ENCODE measurements at places on chromosomes 4 and X.

GRCh38 chrX:121649417-121649816 is 602.0 kb downstream of the GLUD2 start:
- no peak for DNase-seq

- no peak for DNase-seq
These were observed 13.1 kb upstream of the FAM13A start for GRCh38 chr4:89070041-89070440.

- DNase-seq: no peak
These were observed 964.9 kb upstream of the GRIA3 start for GRCh38 chrX:122219226-122219625.

DNA sequence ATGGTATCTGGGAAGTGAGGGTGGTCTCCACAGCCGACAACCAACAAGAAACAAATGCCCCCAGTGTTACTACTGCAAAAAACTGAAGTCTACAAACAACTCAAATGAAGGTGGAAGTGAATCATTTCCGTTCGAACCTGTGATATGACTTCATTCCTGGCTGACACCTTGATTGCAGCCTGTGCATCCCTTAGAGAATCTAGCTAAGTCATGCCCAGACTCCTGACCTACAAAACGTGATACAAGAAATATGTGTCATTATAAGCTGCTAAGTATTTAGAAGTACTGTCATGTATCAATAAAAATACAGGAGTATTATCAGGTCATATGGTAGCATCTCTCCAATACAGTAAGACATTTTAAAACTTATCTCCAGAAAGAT is 959.7 kb upstream of the LCORL start:
- DNase-seq: no peak

DNA sequence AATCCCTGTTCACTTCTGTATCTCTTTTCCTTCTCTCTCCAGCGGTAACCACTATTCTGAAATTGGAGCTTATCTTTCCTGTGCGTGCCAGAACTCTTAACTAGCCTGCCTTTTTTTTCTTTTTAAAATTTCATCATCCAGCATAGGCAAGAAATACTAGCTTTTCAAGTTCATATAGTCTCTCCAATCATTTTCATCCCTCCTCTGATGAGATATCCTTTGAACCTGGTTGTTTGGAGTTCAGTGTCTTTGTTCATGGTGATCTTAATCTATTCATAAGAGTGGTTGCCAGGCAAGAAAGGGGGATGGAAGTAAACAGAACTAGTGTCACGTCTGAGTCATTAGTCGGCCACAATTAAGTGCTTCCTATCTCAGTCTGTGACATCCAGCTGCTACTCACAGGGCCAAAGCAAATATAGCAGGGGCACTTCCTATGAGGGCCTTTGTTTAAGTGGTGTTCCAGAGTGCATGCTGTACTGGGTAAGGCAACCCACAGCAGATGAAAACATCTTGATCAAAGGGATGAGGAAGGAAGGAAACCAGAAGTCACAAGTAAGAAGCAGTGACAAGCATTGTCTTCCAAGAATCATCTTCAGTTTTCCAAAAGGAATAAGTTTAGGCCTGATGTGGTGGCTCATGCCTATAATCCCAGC is 56.4 kb upstream of the XIAP start:
- no peak for DNase-seq

DNA sequence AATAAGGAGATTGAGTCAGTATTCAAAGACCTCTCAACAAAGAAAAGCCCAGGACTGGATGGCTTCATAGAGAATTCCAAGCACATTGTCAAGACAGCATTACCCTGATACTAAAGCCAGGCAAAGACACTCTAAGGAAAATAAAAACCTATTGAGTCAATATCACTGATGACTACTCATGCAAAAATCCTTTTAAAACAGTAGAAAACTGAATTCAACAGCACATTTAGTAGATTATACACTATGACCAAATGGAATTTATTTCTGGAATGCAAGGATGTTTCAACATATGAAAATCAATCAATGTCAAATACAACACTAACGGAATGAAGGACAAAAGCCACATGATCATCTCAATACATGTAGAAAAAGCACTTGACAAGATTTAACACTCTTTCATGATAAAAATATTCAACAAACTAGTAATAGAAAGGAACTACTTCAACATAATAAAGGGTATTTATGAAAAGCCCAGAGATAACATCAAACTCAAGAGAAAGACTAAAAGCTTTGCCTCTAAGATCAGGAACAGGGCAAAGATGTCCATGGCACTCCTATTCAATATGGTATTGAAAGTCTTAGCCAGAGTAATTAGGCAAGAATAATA is 633.3 kb downstream of the ANKRD50 start:
- DNase-seq: no peak

GRCh38 chr4:141543706-141544105 is 92.7 kb upstream of the IL15 start:
- DNase-seq: no peak

DNA sequence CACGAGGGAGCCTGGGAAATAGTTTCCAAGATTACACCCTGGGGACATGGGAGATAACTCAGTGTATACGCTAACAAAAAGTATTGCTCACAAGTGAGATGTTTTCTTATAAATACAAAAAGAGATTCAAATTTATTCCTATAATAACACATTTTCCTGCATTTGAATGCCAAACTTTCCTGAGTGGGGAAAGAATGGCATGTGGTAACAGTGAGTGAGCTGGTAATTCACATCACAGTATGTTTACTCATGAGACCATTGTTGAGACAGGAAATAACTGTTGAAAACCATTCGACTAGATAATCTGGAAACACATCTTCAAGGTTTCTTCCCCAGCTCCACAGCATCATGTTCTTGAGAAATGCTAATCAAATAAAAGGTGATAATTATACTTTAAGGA is 109.1 kb downstream of the TASL start:
- no peak for DNase-seq

DNA sequence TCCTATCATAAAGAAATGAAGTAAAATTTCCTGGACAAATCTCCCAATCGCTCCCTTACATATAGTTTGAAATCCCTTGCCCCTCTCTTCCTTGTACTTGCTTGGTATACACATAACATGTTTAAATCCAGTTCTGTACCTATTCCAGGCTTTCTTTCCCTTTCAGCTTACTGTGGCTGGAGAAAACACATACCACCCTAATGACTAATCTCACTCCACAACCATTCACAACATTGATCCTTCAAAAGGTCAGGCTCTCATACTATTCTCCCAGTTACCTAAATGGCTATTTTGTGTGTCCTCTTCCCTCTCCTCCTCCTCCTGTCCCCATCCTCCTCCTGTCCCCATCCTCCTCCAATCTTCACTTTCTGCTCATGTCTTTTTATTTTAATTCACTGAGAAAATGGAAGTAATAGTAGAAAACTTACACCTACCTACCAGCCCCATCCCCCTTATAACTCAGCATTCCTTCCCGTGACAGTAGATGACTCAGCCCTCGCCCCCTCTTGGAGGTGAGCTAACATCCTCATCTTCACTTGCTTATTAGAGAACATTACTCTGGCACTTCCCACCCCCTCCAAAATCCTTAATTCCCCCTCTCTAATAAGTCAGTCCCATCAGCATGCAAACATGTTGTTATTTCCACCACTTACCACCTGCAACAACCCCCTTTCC is 77.5 kb downstream of the IL15 start:
- no peak for DNase-seq

DNA sequence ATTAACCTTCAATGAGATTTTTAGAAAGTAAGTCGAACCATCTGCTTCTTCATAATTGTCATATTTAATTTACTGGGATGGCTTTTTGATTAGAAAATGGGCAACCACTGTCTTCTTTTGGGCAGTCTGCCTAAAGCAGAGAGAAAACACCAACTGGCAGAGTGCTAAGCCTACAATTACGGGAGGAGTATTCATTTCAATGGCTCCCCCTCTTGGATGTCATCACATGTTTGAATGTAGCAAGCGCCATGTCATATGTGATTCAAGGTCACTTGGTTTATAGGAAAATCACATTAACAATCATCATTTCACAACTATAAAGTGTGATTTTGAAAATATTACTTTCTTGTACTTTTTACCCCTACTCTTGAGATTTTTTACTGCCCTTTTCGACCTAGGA is 261.9 kb downstream of the FRMPD4 start:
- no peak for DNase-seq

GRCh38 chr4:163611182-163611581 is 116.7 kb downstream of the TMA16 start:
- no peak for DNase-seq

DNA sequence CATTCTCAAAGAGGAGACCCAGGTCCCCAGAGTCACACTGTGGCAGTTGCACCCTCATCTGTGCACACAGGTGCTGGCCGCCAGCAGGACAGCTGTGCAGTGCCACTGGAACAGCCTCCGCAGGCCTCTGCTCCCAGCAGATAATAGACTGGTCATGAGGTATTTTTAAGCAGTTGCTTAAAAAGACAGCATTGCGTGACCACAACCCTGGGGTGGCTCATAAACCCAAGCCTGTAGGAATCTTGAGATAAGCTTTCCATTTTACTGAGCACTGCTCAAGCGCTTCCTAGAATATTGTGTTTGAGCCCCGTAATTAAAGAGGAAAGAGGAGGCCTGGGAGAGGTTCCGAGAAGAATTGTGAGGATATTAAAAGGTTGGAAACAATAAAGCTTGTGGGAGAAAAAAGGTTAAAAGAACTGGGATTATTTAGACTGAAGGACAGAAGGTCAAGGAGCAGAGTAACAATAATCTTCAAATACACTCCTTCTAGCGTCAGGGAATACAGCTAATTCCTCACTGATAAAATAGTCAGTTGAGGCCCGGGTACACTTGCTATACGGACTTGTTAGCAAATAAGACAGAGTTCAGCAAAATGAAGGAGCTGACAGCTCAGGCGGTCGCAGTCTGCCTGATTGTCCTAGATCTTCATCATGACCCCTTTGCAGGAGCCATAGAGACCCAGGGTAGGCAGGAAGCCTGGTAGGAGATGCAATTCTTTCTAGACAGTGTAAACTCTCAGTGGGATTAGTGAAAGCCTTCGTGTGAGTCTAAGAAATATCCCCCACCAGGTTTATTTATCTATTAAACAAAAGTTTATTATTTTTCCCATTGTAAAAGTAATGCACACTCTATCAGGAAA is 86.2 kb upstream of the KIT start:
- DNase-seq: no peak

- DNase-seq: no peak
These were observed 20.6 kb downstream of the ZBTB33 start for GRCh38 chrX:120271218-120271617.

GRCh38 chr4:84501202-84501503 is 2.1 kb upstream of the NKX6-1 start:
- DNase-seq: no peak

- no peak for DNase-seq
These were observed 94.1 kb upstream of the HPRT1 start for GRCh38 chrX:134365904-134366303.

GRCh38 chr4:37225778-37226177 is 18.8 kb upstream of the NWD2 start:
- DNase-seq: no peak

DNA sequence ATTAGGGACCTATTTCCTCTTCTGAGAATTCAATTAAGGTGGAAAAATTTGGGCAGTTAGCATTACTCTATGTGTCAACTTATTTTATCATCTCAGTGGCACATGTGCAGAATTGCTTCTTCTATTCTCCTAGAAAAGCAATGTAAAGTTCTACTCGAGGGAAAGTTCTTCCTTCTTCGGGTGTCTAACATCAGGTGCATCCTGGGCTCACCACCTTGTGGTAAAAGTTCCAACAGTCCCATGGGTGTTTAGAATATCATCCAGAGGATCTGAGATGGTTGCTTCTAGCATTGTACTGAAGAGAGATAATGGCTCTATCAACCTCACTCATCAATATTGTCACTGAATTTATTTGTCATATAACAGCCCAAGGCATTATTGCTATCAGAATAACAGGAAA is 969.7 kb downstream of the PDHA2 start:
- DNase-seq: no peak

DNA sequence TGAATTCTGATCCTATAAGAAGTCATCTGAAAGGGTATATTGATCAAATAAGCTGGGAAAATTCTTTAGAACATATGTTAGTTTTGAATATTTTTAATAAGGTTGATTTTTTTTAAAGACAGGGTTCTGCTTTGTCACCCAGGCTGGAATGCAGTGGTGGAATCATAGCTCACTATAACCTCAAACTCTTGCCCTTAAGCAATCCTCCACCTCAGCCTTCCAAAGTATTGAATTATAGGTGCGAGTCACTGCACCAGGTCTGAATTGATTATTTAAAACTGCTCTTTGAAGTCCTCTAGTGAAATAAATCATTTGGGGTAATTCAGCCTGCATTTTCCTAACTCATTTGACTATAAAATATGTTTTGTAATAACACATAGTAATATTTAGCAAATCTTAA is 812.3 kb downstream of the PDHA2 start:
- DNase-seq: no peak

DNA sequence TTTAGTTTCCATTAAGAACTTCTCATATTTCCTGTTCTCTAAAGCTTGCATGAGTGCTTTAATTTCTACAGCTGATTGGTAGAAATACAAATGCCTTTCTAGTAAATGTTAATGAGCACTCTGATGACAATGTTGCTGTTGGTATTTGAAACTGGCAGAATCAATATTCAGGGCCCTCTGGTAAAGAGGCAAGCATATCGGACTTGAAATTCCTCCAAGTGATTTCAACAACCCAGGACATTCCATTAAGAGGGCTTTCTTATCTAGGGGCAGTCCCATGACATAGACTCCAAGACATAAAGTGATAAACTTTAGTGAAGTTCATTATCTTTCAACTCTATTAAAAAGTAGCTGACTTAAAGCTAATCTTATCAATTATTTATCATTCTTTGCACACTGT is 83.1 kb upstream of the VCX start:
- DNase-seq: no peak

DNA sequence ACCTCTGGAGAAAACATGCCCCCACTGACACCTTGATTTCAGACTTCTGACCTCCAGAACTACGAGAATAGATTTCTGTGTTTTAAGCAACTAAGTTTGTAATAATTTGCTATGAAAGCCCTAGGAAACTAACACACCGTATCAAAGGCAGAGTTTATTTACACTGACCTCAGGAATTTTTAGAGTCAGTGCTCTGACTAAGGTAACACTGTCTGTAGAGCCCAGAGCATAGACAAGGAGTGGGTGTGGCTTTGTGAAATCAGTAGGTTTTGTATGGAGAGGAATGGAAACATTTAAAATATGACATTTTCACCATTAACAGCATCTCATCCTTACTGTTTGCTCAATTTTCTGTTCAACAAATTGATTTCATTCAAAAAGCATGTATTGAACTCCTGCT is 764.4 kb upstream of the PCDH10 start:
- DNase-seq: no peak

DNA sequence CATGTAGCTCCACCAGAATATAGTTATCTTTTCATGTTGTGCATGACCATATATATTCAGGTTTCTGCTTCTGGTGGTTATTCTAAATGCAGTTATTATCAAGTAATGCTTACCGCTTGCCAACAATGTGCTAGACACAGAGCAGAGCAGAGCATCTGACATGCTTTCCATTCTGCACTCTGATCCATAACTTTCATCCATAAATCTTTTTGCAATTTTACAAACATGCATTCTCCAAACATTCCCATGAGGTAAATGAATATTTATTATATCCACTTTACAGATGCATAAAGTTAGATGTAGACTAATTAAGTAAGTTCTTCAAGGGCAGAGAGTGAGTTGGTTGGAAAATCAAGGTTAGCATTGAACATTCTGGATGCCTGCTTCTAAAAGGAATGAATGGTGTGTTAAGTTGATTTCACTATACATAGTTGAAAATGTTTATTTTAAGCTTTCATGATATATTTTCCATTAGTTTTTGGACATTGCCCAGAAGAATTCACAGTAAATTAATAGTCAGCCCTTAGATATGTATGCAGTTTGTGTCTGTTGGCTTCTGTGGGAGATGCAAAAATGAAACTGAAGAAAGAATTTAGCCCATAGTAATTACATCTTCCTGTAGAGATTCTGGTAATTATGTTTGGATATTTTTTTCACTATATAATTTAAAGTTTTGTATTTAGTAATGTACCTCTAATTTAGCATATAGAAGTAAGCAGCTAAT is 867.8 kb downstream of the CCSER1 start:
- DNase-seq: no peak

All from SK-N-MC (cell line).